ENCODE measurements at places on chromosomes 7 and 10.

GRCh38 chr10:132265890-132266496, 41.8 kb downstream of the STK32C start:
- no peak for DNase-seq

GRCh38 chr10:32893434-32893833, 64.6 kb downstream of the ITGB1 start:
- DNase-seq, result peak; percentile 62

DNA sequence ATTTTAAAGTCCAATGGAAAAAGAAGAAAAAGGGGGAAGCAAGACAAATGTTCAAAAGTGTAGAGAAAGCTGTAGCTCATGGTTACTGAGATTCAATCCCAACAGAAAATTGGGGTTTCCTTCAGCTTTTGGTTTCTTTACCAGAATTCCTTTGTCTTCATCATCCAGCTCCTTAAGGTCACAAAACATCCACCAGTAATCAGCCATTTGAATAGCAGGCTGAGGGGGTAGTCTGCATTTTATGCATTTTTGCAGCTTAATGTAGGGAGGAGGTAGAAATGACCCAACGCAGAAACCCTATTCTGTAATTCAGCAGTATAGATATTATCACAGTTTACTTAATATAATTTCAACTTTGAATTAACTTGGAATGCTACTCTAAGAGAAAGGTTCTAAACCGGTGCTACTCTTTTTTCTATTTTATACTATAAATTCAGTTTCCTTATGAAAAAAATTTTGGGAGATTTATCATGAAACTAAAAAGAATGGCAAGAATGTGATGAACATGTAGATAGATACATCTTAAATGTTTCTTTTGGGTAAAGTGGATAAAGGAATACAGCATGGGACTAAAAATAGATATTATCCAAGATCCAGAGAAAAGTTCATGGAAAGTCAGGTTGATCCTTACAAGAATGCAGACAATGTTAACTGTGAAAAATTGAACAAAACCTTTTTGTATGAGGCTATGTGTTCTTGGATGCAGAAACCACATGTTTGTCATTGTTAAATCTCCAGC, 596.9 kb downstream of the PHTF2 start:
- DNase-seq, result no peak

DNA sequence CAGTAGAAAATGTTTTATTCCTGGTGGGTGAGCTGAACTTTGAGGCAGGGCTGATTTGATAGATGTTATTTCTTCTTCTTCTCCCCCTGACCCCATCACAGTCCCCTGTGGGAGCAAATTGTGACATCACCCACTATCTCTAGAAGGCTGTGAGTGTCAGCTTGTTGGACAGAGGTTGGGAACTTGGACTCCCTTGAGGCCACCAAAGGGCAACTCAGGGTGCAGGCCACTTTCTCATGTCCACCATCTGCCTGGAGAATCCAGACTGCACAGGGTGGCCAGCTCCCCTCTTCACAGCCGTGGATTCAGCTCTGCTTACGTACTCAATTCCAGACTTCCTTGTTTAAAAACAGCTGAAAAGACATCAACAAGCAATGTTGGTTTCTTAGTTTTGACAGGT, 103.0 kb downstream of the LRRC18 start:
- no peak for DNase-seq

GRCh38 chr7:918118-918425, 36.4 kb downstream of the ADAP1 start:
- DNase-seq, result no peak

GRCh38 chr7:50664937-50665336, 99.7 kb upstream of the DDC start:
- no peak for DNase-seq

DNA sequence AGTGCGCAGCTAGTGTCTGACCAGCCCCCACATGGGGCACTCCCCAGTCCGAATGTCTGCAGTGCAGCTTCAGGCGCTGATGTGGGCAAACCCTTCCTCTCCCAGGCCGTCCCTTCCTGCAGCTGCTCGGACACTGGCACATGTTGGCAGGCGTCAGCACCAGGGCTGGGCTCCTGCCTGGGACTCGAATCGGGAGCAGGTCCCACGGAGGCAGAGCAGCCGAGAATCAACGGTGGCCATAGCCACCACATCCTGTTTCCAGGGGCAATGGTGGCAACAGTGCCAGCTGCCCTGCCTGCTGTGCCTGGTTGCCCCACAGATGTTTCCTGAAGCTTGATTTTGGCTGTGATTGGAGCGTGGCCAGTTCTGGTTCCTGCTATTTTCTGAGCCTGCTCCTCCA, 65.8 kb downstream of the MGMT start:
- DNase-seq, result no peak

- no peak for DNase-seq
Measured at GRCh38 chr7:66502230-66503035, 126.2 kb upstream of the KCTD7 start.

GRCh38 chr10:30438021-30438850, 4.3 kb downstream of the MAP3K8 start:
- DNase-seq, result no peak

GRCh38 chr7:101595246-101595645, 33.9 kb downstream of the MYL10 start:
- DNase-seq, result no peak

DNA sequence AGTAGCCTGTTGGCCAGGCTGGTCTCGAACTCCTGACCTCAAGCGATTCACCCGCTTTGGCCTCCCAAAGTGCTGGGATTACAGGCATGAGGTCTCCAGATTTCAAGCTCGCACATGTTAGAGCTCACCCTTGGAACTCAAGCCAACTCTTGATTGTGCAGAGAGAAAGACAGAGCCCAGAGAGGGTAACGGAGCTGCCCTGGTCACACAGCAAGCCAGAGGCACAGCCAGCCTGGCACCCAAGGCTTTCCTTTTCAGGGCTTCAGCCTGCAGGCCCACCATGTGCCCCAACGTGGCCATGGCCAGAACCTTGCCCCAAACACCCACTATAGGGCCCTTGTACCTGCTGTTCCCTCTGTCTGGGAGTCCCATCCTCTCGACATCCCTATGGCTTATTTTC, 49.1 kb upstream of the CUX1 start:
- DNase-seq, result no peak

DNA sequence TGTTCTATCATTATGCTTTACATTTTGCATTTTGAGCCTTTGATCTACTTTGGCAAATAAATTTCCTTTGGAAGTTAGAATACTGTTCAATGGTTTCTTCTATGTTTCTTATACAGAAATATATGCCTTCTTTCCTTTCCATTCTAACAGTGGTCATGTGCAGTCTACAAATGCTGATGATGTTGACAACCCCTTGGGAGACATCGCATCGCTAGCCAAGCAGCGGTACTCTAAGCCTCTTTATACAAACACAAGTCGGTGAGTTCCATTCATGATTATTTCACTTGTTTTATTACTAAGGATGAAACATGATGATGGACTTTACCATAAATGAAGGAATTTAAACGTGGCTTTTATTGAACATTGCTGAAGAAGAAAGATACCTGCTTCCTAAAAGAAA, 48.1 kb upstream of the ZPBP start:
- DNase-seq, result no peak

GRCh38 chr10:71090330-71090729, 122.0 kb upstream of the UNC5B start:
- no peak for DNase-seq

DNA sequence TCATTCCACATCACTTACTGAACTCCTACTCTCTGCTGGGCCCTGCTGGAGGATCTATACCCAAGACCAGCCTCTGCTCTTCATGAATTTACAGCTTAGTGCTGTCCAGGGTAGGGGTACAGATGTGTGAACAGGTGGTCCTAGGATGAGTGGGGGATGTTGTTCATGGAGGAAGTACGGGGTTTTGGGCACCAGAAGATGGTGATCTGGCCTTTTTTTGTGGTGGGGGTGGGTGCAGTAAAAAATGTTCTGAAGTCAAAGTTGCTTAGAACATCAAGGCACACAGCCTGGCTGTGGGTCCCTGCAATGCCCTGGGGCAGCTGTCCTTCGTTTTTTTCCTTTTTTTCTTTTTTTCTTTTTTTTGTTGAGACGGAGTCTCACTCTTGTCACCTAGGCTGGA, 34.2 kb upstream of the GNA12 start:
- no peak for DNase-seq

- no peak for DNase-seq
Measured at GRCh38 chr10:124037784-124038183, 55.6 kb downstream of the CHST15 start.

- no peak for DNase-seq
Measured at GRCh38 chr7:33066771-33067170, 4.2 kb upstream of the NT5C3A start.

- DNase-seq, result no peak
Measured at GRCh38 chr10:124731551-124731950, 12.6 kb downstream of the FAM53B start.

- DNase-seq, result no peak
Measured at GRCh38 chr10:132992433-132993215, 50.3 kb upstream of the CFAP46 start.

- no peak for DNase-seq
Measured at GRCh38 chr7:73988197-73988596, 39.8 kb upstream of the ELN start.

GRCh38 chr10:130423455-130424305, 287.5 kb downstream of the GLRX3 start:
- DNase-seq, result no peak

GRCh38 chr10:114631090-114631665, 26.9 kb downstream of the ABLIM1 start:
- DNase-seq, result peak; percentile 9

GRCh38 chr7:155941688-155942087, 129.4 kb upstream of the SHH start:
- peak; percentile 17 for DNase-seq

Data from ELF-1 (cell line).